ENCODE measurements at places on chromosomes 7 and 10.

GRCh38 chr7:17304926-17305325 is 6.5 kb downstream of the AHR start:
- DNase-seq: peak; percentile 54

GRCh38 chr10:79027147-79028055 is 41.4 kb upstream of the ZMIZ1 start:
- no peak for DNase-seq

DNA sequence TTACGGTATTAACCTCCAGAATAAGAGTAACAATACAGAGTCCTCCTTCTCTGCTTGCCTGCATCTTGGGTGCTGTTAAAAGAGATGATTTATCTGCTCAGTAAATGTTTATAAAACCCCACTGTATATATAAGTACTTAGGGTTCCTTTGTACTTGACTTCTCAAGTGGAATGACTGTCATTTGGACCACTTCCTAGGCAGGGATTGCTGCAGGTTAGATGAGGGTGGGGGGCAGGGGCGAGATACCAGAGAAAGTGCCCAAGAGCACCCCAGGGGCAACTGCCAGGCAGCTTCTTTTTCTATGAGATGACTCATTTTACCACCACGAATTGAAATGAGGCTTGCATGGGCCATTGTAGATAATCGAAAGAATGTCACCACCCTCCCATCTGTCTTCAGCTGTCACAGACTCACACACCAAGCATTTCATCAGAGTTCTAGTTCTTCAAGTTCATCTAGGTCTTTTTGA is 421.9 kb upstream of the GALNT17 start:
- DNase-seq: peak; percentile 85

- DNase-seq: peak; percentile 40
Observed at GRCh38 chr7:18667466-18667865, 171.9 kb downstream of the HDAC9 start.

DNA sequence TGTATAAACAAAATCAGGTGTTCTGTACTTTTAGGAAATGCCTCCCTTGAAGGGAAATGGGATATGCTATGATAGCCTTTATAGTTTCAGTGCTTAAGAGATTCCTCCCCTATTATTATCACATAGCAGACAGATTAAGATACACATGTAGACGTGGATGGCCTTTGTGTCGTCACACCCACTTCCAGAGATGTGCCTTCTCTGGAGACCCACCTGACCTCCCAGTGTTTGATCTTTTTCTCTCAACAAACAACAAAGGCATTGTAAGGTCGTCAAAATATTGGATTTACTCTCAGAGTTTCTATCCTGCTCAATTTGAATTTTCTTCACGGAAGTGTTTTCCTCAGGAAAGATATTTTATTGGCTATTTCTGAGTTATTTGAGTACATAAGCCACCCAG is 25.7 kb upstream of the C1GALT1 start:
- no peak for DNase-seq

DNA sequence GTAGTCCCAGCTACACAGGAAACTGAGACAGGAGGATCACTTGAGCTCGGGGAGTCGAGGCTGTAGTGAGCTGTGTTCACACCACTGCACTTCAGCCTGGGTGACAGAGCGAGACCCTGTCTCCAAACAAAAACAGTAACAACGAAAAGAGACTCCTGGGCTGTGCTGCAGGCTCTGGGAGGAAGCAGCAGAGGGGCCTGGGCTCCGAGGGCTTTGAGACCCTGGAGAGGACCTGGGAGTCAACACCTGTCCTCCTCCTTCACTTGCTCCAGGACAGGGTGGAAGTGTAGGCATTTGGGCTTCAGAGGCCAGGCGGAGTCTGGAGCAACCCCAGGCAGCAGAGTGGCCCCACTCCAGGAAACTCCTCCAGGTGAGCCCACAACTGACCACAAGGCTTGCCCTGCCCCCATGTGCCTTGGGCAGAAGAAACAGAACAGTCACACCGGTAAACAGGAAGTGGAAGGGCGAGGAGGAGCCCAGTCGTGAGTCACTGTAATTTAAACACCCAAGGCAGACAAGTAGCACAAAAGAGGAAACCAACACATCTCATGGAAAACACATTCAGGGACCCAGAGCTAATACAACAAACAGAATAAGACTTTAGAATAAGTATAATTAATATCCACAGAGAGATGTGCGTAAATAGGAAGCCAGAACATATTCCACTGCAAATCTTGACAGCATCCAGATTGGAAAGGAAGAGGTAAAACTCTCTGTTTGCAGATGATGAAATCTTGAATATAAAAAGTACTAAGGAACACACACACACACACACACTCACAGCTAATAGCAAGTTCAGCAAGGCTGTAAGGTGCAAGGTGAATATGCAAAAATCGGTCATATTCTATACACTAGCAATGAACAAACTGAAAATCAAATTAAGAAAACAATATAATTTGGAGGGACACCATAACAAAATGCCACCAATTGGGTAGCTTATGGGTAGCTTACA is 20.5 kb upstream of the RASGEF1A start:
- DNase-seq: no peak

DNA sequence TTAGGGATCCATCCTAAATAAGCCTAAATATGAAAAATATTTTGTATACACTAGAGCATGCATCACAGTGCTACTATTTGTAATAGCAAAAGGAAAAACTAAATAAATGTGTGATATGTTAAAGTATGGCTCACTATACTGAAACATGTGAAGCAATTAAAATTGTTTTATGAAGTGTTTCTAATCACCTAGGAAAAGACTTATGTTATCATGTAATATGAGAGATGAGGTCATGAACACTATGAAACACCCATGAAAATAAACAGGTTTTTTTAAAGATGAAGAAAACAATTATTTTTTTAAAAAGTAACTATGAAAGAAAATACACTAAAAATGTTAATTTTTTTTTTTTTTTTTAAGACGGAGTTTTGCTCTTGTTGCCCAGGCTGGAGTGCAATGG is 16.8 kb upstream of the ARHGAP12 start:
- DNase-seq: no peak

- DNase-seq: no peak
Observed at GRCh38 chr10:3834404-3834803, 49.4 kb upstream of the KLF6 start.

GRCh38 chr7:30134611-30135300 is at the start of gene MTURN:
TSS of gene MTURN (plus strand) at chr7:30134986. CDS start at chr7:30135137, 151 bp downstream.
- DNase-seq: peak; percentile 44

DNA sequence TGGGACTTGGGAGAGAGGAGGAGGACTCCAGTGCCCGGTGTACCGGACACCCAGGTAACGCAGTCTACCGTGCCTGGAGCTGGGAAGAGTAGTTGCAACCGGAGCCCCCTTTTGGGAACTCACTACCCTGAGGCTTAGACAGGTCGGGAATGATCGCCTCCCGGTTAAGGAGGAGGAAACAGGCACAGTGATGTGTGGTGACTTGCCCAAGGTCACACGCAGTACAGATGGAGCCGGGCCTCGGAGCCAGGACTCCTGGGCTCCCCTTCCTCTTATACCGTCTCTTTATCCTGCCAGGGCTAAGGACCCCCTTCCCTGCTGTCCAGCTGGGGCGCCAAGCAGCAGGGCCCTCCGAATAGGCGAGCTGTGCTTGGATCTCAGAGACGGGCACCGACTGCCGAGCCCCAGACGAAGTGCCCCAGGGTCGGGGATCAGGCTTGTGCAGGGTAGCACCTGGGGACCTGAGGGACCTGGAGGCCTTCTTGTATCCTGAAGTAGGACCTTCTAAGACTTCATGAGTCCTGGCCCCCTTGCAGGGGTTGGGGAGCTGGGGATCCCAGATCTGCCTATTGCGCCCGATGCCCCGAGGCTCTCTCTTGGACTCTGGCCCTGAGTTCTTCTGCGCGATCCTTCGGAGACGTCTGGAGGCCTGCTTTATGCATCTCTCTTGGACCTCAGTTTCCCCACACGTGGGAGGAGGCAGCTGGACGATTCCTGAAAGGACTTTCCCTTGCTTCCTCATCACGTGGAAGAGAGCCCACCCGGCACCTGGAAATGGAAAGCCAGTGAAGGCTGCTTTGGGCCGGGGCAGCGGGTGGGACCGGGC is 767 bp upstream of the CYP26A1 start:
- no peak for DNase-seq

DNA sequence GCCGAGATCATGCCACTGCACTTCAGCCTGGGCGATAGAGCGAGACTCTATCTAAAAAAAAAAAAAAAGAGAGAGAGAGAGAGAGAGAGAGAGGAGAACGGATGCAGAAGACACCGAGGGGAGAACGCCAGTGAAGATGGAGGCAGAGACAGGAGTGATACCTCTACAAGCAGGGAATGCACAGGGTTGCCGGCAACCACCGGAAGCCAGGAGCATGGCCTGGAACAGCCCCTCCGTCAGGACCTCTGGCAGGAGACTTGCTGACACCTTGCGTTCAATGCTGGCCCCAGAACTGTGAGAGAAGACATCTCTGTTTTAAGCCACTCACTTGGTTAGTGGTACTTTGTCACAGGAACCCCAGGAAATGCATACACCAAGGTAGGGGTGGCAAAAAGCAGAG is 38.1 kb upstream of the DUSP5 start:
- no peak for DNase-seq

GRCh38 chr7:85600395-85600794 is 413.5 kb upstream of the SEMA3D start:
- no peak for DNase-seq

- DNase-seq: no peak
Observed at GRCh38 chr7:74656441-74656836, 1.1 kb upstream of the GTF2I start.

DNA sequence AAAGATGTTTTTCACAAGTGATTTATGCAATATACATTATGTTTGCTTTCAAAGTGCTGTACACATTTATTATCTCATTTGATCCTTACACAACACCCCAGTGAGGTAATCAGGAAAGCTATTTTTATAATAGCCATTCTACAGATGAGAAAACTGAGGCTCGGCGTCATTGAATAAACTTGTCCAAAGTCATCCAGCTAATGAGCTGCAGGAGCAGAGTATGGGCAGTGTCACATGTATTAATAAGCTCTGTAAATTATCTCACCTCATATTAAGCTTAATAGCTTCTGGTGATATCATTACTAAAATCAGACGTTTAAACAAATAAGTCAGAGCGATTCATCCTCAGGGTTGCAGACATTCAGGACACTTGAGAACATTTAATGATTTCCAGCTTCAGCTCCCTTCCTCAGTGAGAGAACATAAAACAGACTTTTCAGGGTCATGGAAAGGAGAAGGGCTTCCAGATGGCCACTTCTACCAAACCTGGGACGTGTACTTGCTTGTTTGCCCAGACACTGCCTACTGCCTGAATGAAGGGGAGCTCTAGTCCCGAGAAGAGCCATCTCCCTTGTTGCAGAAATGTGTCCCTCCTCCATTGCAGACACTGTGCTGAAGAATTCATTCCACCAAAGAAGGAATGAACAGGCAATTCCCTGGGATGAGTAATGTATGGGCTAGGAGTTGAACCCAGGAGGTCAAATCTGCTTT is 20.5 kb upstream of the FZD1 start:
- DNase-seq: no peak

DNA sequence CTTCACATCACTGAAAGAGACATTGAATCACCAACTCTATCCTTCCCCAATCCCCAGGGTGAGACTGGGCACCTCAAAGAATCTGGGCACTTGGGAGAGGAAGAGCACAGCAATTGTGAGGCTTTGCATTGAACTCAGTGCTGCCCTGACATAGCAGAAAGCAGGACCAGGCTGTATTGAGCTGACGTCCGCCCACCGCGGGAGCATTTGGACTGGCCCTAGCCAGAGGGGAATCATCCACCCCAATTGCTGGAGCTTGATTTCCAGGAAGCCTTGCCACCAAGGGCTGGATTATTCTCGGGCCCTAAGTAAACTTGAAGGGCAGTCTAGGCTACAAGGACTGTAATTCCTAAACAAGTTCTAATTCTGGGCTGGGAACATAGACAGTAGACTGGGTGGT is 416.3 kb upstream of the PHF14 start:
- DNase-seq: no peak

DNA sequence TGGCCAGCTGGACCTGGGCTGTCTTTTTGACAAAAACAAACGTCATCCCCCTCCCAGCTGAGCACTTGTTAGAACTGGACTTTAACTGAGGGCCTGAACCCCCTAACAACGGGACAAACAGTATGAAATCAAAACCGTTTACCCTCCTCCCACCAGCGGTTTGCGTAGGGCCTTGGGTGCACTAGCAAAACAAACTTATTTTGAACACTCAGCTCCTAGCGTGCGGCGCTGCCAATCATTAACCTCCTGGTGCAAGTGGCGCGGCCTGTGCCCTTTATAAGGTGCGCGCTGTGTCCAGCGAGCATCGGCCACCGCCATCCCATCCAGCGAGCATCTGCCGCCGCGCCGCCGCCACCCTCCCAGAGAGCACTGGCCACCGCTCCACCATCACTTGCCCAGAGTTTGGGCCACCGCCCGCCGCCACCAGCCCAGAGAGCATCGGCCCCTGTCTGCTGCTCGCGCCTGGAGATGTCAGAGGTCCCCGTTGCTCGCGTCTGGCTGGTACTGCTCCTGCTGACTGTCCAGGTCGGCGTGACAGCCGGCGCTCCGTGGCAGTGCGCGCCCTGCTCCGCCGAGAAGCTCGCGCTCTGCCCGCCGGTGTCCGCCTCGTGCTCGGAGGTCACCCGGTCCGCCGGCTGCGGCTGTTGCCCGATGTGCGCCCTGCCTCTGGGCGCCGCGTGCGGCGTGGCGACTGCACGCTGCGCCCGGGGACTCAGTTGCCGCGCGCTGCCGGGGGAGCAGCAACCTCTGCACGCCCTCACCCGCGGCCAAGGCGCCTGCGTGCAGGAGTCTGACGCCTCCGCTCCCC is at the start of gene IGFBP1:
Gene IGFBP1 (plus strand): TSS at position 304 of the 808 bp plus-strand sequence. CDS start 165 bp downstream, at position 469.
- DNase-seq: no peak

DNA sequence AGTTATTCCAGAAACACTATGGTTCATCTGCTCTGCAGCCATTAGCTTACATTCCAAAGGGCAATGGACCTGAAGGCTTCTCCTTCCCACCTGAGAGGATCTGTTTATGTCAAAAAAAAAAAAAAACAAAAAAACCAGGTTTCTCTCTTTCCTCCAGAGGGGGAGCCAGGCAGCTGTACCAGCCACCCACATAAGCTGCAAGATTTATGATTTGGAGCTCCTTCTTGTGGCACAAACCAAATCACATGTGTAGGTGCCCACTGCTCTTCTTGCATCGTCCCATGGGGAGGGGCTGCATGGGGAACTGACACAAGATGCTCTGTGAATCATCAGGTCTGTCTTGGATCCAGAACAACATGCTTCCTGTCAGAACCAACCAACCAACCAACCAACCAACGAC is 231.6 kb upstream of the IGFBP3 start:
- no peak for DNase-seq

GRCh38 chr7:73799282-73800141 is 29.4 kb upstream of the CLDN3 start:
- no peak for DNase-seq

All from keratinocyte (primary cell).